ENCODE measurements at places on chromosomes 5 and 9.

- DNase-seq: no peak
Measured at GRCh38 chr5:133366438-133366837, 245.9 kb downstream of the FSTL4 start.

DNA sequence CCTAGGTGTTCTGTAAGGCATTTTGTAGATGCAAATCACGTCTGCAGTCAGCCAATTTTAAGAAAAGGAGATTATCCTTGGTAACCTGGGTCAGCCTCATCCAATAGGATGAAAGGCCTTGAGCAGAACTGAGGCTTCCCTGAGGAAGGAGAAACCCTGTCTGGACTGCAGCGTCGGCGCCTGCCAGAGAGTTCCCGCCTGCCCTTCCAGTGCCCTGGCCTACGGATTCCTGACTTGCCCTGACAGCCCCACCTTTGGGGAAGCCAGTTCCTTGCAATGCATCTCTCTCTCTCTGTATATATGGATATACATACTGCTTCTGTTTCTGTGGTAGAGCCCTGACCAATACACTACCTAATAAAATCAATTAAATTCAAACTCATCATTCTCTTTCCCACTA is 66.2 kb upstream of the RUFY1 start:
- DNase-seq: no peak

GRCh38 chr5:5116956-5117355 is 23.2 kb upstream of the ADAMTS16 start:
- no peak for DNase-seq

DNA sequence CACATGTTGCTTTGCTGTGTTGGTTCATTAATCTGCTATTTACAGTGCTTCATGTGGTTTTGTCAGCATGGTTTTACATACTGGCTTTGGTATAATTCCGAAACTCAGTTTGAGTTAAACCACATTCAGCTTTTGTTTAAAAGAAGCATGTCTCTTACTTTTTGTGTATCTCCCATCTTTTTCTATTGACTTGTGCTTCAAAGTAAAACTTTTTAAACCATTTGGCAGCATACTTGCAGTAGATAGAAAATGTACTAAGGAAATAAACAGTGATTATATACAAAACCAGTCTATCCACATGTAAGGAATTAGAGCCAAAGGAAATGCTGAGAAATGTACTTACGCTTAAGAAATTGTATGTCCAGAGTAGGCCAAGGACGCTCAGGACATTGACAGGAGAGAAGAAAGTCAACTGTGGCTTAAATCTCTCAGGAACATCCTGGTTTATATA is 286.9 kb downstream of the ARHGEF28 start:
- DNase-seq: no peak

DNA sequence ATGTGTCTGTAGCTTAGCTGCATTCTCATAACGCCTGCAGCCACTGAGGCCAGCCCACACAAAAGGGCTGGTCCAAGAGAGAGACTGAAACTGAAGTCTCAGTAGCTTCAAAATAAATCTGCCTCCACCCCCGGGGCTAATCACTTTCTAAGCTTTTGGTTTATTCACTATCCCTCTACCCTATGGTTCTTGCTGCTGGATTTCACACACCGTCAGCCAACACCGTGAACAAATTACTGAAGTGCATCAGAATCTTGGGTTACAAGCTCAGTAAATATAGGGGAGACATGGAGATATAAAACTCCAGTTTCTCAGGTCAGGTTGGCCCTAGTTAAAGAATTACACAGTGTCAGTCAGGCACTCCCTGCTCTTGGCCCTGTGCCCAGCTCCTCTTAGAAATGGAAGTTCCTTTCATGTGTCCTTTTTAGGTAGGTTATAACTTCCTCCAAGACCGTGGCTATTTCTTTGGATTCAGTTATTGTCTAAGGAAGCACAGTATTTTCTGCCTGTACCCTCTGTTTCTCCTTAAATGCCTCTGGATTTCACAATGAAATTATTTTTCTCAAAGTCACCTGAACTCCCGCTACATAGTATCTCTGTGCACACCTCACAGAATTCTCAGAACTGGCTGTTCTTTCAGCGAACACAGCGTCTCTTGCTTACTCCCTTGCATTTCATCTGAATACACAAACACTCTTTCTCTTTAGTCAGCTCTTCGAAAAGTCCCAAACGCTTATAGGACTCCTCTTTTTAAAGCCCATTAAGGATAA is 112.5 kb downstream of the FAM174A start:
- no peak for DNase-seq

- no peak for DNase-seq
Measured at GRCh38 chr9:109072821-109073435, 46.8 kb downstream of the TMEM245 start.

DNA sequence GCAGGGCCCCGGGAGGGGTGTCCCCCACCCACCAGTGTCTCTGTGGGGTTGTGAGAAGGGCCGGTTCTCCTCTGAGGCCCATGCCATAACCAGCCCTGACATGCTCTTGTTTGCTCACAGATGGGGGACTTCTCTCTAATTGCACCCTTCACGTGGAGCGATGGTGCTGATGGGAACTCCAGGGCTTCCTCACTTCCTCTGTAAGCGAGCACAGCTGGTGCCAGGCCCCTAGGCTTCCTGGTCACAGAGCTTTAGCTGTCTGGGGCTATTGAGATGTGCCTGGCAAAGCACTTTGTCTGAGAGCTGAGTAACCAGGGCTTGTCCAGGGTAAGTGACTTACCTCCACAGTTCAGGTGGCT is 36.4 kb downstream of the PHF2 start:
- no peak for DNase-seq
